ENCODE measurements at places on chromosomes 2 and 18.

DNA sequence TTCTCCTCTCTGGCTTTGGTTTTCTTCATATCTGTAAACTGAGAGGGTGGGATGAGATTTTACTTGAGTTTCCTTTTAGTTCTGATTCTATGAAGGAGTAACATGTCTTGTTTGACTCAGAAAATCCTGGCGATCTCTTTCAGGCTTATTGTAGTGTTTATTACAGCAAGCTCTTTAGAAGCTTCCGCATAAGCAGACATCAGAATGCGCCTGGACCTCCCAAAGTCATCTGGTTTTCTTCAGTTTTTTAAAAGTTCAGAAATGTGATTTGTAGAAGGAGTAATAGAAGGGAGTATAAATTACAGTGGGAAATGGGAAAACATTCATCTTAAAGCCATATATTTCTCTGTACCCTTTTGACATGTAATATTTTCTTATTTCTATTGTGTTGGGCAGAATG is 68.4 kb downstream of the EML6 start:
- DNase-seq: no peak

DNA sequence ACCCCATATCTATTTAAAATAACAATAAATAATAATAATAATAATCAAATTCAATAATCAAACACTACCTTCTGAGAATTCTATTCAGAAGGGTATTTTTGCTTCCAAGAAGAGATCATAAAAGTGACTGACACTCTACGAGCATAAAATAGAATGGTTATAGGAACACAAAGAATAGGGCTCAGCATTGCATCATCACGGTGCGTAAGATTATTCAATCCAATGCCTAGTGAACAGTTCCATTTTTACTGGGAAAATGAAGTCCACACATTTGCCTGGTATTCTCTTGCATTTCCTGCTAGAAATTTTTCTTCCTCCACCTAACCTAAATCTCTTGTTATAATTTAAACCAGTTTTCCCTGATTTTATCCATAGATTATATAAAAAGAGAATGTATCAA is 55.8 kb downstream of the AP1S3 start:
- no peak for DNase-seq

DNA sequence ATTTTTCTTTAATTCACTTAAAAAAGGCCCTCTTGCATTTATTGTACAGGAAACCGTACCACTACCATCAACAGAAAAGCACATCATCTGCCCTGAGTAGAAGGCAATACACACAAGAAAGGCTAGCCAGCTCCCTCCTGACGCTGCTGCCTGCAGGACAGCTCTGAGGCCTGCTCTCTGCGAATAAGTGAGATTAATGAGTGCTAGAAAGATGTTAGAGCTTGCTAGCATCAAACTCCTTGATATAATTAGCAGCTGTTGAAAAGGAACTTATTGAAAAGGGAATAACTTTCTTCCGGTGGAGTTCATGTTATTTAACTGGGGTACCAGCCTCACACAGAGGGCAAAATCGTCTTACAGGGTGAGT is 56.1 kb downstream of the INHBB start:
- DNase-seq: no peak

GRCh38 chr2:24957221-24957620 is 14.5 kb downstream of the DNAJC27 start:
- DNase-seq: no peak

- DNase-seq: peak; percentile 92
Measured at GRCh38 chr2:98649135-98649991, 41.0 kb downstream of the UNC50 start.

- no peak for DNase-seq
Measured at GRCh38 chr2:162607915-162608314, 230.7 kb downstream of the KCNH7 start.

- no peak for DNase-seq
Measured at GRCh38 chr2:11215407-11215806, 60.1 kb downstream of the SLC66A3 start.

DNA sequence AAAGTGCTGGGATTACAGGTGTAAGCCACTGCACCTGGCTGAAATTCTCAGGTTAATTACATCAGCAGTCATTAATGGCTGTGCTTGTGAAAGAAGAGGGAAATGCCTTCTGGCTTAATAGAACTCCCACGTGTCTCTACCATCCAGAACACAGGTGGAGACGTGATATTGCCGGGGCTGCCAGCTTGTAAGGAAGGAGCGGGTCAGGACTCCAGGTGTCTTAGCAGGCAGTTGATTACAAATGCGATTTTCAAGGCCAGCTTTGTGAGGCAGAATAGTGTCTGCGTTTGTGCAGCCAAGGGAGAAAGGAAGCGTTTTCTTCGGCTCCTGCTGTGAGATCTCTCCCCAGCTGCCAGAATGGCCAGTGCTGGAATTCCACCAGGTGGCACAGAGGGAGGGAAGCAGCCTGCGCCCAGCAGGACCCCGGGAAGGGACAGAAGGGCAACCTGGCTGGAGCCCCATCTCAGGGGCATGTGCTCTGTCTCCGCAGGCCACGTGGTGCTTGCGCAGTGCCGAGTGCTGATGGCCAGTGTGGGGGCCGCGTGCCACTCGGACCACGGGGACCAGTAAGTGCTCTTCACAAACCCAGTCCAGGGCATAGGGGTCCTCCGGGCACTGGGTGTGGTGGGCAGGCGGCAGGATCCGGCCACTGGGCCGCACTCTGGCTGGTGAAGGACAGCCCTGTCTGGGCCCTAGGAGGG is 3.7 kb upstream of the ESPNL start:
- DNase-seq: no peak

GRCh38 chr2:219038600-219038999 is 2.7 kb downstream of the CFAP65 start:
- no peak for DNase-seq

DNA sequence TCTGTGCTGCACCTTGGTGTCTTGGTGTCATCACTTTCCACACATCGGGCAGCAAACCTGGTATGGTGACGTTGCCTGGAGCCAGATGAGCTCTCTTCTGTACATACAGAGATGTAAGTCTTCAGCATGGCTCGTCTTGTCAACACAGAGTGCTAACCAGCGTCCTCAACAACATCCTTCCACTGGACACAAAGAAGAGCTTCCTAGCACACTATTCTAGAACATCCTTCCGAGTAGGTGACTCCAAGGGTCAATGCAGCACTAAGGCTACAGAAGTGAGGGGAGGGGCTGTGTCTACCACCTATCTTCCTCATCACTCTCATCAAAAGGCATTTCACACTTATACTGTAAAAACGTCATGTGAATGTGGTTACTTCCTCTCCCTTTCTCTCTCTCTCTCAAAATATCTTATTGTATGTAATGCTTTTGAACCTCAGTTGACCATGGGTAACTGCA is 108.1 kb upstream of the SLC1A4 start:
- DNase-seq: no peak

DNA sequence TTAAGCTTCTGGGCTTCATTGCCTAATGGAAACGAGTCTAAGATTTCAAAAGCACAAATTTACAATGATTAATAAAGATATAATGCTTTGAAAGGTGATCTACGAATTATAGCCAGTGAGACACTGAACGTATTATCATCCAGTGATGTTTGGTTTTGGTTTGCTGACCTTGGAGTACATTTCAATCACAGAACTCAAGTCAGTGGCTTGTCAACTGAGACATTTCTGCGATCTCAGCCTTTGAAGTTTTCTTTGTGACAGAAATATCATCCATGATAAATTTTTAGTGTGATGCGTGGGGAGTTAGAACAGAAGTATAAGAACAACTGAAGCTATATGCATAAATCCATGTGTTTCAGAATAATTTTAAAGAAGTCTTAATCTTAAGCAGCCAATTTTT is 263.8 kb downstream of the TCF4 start:
- DNase-seq: no peak

GRCh38 chr2:207768168-207768865 is 1.4 kb downstream of the FZD5 start:
- DNase-seq: no peak

- no peak for DNase-seq
Measured at GRCh38 chr2:220708366-220708765, 863.7 kb downstream of the EPHA4 start.

DNA sequence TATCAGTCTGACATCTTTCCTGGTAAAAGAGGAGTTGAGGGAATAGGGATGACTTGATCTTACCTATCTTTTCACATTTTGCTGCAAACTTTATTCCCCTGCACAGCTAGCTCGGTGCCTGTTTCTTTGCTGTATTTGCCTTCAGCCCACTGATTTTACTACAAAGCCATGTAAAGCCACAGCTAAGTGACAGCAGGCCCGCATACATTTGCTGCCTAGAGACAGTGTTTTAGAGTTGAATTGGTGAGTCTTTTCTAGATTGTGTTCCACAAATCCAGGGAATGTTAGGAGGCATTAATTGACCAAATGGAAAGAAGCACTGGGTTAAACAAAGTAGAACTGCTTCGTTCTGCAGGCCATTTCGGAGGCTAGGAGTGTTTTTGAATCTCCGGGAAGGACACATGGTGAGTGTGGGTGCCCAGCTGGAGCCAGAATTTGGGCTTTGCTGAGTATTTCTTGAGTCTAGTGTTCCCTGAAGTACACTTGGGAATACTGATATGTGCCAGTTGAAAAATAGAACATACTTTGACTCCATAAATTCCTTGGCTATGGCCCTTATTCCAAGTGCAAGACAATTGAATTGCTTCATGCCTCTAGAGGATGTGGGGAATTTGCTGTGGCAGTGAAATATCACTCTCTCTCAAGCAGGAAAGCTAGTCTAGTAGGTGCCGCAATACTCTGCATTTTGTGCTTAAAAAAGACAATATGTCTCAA is 329.8 kb downstream of the PTPRM start:
- no peak for DNase-seq

DNA sequence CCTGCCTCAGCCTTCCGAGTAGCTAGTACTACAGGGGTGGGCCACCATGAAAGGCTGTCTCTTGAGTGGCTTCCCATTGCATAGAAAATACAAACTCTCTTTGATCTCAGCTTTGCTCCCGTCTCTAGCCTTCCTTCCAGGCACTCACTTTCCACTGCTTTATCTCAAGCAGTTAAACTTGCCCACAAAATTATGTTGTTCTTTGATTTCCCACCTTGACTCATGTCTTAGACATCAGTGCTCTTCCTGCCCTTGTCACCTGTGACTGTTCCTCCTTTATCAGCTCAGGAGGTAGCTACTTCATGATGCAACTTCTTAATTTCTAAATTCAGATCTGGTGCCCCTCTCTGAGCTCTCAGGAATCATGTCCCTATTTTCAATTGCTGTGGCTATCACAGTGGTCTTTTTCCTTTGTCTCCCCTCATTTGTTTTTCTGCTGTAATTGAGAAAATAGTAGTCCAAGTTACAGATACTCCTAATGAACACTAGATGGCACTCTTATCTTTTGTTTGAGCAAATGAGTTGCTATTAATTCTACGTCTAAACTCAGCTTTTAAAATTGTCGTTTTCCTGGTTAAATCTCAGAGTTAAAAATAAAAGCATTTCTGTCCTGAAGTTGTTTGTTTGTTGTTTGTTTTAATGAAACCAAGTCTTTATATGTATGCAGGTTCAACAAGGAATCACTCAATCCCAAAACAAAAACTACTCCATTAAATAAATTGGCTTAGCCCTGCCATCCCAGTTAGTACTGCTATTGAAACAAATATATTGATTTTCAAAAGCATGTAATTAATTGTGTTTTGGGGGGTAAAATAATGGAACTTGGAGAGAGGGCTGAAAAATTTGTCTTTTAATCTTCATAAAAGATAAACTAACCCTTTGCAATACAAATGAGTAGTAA is 46.9 kb upstream of the GREB1L start:
- DNase-seq: no peak

DNA sequence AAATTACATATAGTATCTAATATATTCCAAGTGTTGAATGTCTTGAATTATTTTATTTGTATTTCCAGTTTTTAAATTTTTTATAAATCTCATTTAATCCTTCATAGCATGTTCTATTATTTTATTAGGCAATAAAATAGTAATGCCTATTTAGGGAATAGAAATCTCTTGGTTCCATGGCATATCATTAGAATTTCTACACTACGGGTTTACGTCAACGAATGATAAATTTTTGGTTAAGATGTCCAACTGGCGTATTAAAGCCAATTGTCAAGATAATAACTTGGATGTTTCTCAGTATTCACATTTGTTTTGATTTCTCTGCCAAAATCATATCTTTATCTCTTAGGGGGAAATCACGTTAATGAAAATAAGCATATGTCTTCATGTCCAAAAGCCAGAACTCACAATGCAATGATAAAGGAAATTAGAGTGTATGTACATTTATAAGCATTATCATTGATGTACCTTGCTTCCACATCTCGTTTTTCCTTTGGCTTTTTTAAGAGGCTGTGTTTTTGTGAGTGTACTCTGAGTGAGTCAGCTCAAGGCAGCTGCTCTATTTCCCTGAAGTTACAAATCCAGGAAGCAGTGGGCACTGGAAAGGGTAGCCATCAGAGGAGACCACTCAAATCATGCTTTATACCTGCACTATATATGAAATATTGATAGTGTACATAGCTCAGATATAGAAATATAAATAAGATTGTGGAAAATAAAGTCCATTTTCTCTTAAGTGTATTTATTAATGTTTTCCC is 115.8 kb upstream of the PDE1A start:
- no peak for DNase-seq

DNA sequence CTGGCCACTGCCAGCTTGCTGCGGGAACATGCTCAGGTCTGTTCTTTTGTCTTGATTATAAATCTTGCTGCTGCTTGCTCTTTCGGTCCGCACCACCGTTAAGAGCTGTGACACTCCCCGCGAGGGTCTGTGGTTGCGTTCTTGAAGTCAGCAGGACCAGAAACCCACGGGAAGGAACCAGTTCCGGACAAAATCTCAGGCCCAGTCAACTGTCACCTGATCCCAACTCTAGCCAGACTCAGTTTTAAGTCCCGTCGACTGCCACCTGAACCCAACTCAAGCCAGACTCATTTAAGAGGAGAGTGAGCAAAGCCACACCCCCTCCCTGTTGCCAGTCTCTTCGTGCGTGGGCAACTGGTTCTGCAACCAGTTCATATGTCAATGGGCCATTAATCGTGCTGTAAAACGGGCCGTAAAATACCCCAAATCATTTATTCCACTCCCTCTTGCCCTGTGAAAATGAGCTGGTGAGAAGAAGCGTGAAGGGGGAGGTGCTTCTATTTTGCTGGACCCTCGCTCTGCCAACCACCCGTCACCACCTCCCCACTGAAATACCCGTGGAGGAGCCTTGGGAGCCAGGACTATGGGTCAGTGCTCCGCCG is 224.3 kb downstream of the NDUFA10 start:
- no peak for DNase-seq

DNA sequence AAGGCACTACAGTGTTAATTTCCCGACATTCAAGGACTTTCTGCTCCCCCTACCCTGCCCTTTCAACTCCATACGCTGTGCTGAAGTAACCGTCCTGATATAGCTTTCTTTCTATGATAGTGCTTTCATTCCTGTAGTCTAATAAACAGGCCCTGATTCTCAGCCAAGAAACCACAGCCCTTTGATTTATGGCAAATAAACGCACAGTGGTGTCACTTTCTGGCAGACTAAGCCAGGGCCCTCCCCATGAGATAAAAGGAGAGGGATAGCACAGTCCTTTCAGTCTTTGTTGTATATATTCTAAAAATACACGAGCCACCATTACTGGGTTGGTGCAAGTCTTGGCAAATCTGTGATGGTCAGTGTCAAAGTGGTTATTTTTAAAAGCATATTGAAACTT is 291.2 kb downstream of the ALPK2 start:
- DNase-seq: no peak

Measured in omental fat pad (tissue), 4 donors.